Kidney glomerular epithelial cell (primary cell): ENCODE measurements at places on chromosomes 11 and 22.

- DNase-seq, result no peak
These were observed 14.8 kb downstream of the CD6 start for GRCh38 chr11:60985991-60986915.

- no peak for DNase-seq
These were observed 55.4 kb upstream of the BID start for GRCh38 chr22:17829695-17830042.

GRCh38 chr11:2452321-2453012 lies 7.7 kb downstream of the KCNQ1 start:
- DNase-seq, result no peak

- DNase-seq, result no peak
These were observed 232.9 kb upstream of the NCAM1 start for GRCh38 chr11:112728288-112728687.

GRCh38 chr11:36711104-36711825 lies 113.2 kb upstream of the RAG2 start:
- peak; percentile 6 for DNase-seq

GRCh38 chr11:47867823-47868222 lies 19.7 kb upstream of the NUP160 start:
- DNase-seq, result no peak

DNA sequence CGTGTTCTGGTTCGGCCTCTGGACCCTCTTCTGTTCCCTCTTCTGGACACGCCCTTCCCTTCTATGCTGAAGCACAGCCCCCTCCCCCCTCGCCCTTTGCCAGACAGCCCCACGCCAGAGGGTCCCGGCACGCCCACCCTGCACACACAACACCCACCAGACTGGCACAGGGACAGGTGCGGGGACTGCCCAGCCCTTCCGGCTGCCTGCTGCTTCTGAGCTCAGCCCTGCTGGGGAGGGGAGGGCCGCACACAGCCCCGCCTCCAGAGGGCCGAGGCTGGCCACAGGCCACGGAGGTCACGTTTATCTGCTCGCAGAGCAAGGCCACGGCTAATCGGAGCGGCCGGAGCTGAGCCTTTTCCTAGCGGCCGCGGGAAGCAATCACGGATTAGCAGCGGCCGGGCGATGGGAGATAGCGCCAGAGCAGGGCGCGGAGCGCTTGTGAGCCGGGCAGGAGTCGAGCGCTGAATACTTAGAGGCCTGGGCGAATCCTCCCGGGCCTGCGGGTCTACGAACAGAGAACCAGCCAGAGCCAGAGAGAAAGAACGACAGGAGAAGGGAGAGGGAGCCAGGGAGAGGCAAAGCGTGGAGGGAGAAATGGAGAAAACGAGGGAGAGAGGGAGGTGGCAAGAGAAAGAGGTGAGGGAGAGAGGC lies 21.5 kb downstream of the OTUB1 start:
- no peak for DNase-seq

- no peak for DNase-seq
These were observed 1.9 kb downstream of the PATL1 start for GRCh38 chr11:59666969-59667368.

DNA sequence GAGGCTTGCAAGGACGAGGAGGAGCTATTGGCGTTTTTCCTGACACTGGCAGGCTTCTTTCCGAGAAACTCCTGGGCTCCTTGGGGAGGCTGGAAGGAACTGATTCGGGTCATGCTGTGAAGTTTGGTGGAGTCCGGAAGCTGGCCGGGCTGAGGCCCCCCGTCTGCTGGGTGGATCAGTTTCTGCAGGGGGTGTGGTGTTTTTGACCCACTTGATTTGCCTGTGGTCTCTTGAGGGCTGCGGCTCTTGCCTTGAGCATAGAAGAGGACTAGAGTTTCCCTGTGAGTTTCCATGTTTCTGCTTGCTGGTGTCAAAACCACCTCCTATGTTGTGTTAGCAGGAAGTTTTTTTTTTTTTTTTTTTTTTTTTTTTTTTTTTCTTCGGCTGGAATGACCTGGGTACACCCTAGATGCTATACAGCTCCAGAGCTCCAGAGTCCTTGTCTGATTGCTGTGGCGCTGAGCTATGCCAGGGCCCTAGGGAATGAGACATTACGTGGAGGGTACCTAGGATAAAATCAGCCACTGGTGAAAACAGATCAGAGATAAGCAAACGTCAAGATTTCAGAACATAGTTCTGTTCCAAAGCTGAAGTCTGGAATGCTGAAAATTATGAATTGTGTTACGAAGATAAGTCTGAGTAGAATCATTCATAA lies 728 bp downstream of the TBC1D22A start:
- DNase-seq, result no peak

- no peak for DNase-seq
These were observed 780 bp downstream of the TRIM44 start for GRCh38 chr11:35663408-35663702.

DNA sequence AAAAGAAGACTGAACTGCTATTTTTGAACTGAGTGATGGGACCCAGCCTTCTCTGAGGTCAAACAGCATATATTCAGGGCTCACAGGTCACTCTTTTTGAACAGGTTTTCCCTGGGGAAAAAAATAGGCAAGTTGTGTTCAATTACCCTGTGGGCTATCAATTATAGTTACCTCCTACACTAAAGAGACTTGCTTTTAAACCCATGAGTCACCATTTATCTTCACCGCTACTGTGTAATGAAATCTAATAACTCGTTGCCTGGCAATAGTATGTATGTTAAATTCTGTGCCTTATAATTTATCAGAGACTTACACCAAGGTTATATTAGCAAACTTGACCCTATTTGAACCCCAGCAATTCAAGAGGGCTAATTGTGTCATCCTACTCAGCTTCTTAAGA lies 98.5 kb downstream of the CYP2R1 start:
- no peak for DNase-seq

- DNase-seq, result no peak
These were observed 32.4 kb downstream of the MYH9 start for GRCh38 chr22:36355362-36355761.

DNA sequence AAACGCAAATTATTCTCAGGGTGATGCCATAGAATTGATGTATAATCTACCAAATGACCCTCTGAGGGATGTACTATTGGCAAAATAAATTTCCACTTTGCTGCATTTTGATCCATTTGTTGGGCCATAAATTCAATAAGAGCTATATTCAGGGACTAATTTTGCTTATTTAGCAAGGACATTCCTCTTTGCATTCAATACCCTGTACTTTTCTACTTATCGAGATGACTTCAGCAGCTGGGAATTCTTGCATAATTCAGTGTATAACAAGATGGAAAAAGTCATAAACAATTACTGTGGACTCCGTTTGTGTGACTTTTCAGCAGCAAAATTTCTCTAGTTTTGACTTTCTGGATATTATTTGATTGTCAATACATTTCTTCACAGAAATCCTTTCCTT lies 744.7 kb upstream of the CCDC179 start:
- DNase-seq, result no peak

DNA sequence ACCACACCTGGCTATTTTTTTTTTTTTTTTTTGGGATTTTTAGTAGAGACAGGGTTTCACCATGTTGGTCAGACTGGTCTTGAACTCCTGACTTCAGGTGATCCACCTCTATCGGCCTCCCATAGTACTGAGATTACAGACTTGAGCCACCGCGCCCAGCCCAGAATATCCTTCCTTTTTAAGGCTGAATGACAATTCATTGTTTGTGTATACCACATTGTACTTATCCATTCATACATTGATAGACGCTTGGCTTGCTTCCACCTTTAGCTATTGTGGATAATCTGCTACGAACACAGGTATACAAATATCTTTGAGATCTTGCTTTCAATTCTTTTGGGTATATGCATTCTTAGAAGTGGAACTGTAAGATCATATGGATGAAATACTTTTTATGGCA lies 10.8 kb upstream of the RASSF10 start:
- DNase-seq, result no peak

GRCh38 chr22:23248583-23248982 lies 68.3 kb downstream of the BCR start:
- DNase-seq, result no peak

DNA sequence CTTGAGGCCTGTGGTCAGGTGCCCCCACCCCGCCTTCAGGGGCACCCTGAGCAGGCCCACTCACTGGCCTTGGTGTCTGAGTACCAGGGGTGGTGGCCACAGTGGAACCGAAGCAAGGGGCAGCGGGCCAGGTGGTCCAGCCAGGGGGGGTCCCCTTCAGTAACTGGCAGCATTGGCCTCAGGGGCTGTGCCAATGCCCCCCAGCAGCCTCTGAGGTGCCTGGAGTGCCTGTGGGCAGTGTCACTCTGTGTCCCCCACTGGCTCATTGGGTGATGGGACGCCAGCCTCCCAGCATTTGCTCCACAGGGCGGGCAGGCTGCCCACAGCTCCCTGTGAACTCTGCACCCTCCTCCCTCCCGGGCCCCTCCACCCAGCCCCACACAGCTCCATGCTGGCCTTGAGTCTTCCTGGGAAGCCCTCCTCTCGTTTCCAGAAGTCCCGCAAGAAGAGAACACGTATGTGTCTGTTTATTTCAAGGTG lies 29.5 kb upstream of the CARS1 start:
- DNase-seq, result no peak

DNA sequence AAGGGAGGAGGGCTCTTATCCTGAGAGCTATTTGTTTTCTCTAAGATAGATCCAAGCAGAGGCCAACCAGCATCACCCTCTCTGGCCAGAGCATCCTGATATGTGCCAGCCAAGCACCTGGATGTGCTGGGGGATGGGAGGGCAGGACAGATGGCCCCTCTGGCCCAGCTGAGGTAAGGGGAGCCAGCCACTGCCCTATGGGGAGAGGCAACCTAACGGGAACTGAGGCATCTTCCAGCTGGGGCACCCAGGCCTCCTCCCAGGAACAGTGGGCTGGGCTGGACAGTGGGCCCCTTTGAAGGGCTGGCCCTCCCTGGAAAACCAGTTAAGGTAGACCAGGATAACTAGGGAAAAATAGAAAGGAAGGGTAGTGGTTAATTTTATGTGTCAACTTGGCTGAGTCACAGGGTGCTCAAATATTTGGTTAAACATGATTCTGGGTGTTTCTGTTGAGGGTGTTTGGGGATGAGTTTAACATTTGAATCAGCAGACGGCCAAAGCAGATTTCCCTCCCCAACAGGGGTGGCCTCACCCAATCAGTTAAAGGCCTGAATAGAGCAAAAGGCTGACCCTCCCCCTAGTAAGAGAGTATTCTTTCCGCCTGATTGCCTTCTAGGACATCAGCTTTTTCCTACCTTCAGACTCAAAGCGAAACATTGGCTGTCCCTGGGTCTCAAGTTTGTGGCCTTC lies 595.1 kb downstream of the BUD13 start:
- no peak for DNase-seq

DNA sequence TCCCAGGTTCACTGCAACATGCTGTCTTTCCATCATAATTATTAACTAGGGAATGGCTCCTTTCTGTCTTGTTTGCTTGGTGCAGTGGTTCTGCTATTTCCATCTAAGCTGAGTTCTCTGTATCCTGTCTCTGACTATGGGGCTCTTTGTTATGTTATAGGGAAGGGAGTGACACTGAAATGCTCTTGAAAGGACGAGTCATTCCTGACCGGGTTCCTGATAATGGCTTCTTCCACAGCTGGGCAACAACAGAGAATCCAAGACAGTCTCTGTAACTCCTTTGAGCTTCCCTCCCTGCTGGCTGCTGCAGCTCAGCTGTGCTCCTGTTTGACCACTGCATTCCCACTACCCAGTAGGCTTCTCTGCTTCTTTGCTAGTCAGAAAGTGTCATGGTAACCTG lies 24.1 kb downstream of the OR2AT4 start:
- peak; percentile 44 for DNase-seq

GRCh38 chr11:107370390-107370789 lies 87.2 kb downstream of the CWF19L2 start:
- DNase-seq, result peak; percentile 34
